ENCODE measurements at places on chromosomes 3 and 15.

DNA sequence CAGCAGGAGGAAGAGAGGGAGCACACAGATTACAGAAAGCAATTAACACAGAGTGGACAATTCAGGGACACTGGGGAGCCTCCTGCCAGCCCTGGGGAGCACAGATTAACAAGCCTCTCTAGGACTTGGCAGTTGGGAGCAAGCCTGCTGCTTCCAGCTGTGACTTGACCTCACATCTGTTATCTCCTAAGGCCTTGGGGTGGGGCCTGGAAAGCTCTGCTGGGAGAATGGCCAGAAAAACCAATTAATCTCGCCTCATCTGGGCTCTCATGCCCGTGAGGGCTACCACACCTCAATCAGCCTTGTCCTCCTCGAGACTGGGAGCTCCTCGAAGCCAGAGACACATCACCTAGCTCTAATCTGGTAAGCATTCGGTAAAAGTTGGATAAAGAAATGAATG lies 39.1 kb downstream of the SEMA5B start:
- no peak for DNase-seq

DNA sequence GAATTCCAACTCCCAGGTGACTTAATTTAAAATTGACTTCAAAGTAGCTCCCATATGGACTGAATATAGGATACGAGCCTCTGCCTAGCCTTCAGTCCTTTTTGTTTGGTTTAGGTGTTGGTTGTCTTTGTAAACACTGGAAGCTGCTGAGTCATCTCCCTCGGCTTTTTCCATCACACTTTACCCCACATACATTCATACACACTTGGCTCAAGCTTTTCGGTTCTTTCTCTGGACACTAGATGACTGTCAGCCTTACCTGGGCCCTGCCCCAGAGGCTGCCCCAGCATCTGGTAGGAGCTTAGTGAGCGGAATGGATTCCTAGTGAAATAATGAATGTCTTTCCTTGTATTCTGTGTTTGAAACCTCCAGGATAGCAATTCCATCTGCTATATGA lies 201.5 kb upstream of the IL12A start:
- DNase-seq = peak; percentile 55

- DNase-seq = no peak
These were observed 213.8 kb downstream of the THSD4 start for GRCh38 chr15:71329041-71329440.

- no peak for DNase-seq
These were observed 134.1 kb upstream of the ARPP21 start for GRCh38 chr3:35505181-35505580.

DNA sequence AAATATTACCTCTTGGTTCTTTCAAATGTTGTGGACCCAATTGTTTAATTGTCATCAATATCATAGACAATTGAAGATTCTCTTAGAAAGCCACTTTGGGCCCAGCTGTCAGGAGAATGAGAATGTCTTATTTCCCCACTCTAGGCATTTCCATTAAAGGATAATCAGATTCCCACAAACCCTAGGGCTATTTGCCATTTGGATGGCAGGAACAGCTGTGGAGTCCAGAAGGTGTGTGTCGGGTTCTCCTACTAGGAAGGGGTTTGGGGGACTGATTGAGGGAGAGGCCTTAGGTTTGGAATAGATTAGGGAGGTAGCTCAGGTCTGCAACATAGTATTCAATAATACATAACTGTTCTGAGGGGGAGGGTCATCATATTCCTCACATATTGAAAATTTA lies 35.2 kb upstream of the PLSCR5 start:
- no peak for DNase-seq

DNA sequence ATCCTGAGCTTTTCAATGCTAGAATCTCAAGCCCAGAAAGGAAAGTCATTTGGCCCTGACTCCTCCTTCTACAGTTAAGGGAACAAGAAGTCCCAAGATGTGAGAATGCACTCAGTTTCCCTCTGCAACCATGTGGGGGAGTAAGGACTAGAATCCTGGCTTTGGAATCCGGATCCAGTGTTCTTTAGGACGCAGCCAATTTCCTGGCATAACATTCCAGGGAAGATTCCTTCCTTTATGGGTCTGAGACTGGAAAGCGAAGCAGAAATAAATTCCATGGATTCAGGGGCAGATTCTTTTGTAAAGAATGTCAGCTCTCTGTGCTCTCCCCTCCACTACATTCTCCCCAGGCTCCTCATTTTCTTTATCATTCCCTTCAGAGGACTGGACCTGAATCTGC lies 151.8 kb upstream of the SOX14 start:
- no peak for DNase-seq

- no peak for DNase-seq
These were observed 315.4 kb downstream of the LPP start for GRCh38 chr3:188469228-188469885.
